Kidney epithelial cell (primary cell): ENCODE measurements at places on chromosomes 11 and 22. TPM values are rescaled to one million over a fixed set of nuclear protein-coding genes. Genes with fewer than 3 reads are reported as not detected.

DNA sequence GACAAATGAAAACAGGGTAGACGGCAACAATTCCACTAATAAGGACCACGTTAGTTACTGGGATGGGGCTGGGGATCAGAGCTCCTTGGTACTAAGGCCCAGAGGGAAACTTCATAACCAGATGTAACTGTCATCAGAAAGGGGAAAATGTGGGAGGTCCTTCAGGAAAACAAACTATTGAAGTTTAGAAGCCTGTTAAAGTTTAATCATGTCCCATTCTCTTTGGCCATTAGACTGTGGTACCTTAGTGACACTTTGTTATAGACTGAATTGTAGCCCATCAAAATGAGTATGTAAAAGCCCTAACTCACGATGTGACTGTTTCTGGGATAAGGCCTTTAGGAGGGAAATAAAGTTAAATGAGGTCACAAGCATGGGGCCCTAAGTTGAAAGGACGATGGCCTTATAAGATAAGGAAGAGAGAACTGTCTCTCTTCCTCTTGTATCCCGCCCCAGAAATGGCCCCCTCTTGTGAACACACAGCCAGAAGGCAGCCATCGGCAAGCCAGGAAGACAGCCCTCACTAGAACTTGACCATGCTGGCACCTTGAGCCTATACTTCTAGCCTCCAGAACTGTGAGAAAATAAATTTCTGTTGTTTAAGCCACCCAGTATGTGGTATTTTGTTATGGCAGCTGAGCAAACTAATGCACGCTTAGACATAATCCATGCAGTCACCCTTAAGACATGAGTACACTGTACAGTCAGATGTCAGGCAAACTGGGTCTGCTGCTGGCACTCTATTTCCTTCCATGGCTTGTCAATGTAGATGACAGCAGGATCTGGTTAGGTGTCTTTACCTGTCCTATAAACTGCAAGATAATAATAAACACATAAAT lies 26.9 kb upstream of the USP47 start:
- no peak for DNase-seq

DNA sequence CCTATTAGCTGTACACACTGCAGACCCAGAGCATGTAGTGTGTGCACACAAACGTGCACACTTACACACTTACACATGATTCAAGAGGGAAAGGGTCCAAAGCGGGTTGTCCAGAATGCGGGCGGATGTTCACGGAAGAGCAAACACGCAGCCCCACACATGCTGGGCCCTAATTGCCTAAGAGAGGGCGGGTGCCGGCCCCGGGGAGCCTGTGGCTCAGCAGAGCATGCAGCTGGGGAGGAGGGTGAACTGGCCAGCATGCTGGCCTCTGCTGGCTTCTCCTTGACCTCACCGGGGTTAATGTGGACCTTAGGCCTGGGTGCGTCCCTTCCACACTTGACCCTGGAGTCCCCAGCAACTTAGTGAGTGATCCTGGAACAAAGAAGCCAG lies 816.3 kb downstream of the BRD1 start:
- no peak for DNase-seq

- DNase-seq: no peak
Measured at GRCh38 chr11:20672575-20672974, 3.2 kb downstream of the NELL1 start.

- no peak for DNase-seq
Measured at GRCh38 chr11:108922241-108922640, 257.4 kb downstream of the DDX10 start.

- no peak for DNase-seq
Measured at GRCh38 chr11:109132539-109132938, 289.5 kb upstream of the C11orf87 start.

DNA sequence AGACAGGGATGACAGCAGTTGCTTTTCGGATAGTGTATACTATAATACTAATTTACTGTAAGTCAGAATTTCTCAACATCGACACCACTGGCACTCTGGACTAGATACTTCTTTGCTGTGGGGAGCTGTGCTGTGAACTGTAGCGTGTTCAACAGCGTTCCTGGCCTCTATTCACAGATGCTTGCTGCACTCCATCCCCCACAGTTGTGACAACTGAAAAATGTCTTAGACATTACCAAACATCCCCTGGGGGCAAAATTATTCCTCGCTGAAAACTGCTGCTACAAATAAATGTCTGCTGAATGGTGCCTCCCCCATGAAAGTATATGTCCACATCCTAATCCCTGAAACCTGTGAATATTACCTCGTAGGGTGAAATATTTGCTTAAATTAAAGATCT lies 7.5 kb upstream of the SLC15A3 start:
- no peak for DNase-seq

DNA sequence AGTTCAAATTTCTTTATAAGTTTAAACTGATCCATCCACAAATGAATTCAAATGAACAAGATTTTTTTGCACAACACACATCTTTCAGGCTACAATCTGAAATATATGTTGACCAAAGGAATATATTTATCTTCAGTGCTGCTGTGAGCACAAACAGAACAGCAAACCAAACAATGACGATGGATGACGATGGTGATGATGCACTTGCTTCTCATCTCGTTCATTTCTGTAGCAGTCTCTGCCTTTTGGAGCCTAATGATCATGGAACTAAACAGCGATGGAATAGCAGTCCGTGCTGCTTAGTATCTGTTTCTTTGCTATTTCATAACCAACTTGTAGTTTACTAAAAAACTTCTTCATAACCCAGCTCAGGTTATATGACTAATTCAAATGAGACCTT lies 220.7 kb upstream of the BLID start:
- no peak for DNase-seq

GRCh38 chr11:113553915-113554314 lies 78.7 kb upstream of the DRD2 start:
- no peak for DNase-seq

DNA sequence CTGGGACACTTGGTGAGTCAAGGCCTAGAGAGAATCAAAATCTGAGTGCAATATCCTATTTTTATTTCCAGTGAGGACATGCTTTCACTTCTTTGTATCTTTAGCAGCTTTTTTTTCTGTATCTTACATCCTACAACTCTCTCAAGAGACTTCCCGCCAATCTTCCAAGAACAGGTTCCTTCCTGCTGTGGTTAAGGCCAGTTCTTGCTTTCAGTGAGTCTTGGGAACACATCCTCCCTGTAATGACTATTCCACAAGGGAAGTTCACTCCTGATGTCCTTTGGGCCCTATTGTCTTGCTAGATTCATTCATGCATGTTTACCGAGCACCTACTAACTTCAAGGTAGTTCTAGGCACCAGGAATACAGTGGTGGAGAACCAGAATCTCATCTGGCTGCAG lies 3.8 kb upstream of the MMP12 start:
- no peak for DNase-seq

DNA sequence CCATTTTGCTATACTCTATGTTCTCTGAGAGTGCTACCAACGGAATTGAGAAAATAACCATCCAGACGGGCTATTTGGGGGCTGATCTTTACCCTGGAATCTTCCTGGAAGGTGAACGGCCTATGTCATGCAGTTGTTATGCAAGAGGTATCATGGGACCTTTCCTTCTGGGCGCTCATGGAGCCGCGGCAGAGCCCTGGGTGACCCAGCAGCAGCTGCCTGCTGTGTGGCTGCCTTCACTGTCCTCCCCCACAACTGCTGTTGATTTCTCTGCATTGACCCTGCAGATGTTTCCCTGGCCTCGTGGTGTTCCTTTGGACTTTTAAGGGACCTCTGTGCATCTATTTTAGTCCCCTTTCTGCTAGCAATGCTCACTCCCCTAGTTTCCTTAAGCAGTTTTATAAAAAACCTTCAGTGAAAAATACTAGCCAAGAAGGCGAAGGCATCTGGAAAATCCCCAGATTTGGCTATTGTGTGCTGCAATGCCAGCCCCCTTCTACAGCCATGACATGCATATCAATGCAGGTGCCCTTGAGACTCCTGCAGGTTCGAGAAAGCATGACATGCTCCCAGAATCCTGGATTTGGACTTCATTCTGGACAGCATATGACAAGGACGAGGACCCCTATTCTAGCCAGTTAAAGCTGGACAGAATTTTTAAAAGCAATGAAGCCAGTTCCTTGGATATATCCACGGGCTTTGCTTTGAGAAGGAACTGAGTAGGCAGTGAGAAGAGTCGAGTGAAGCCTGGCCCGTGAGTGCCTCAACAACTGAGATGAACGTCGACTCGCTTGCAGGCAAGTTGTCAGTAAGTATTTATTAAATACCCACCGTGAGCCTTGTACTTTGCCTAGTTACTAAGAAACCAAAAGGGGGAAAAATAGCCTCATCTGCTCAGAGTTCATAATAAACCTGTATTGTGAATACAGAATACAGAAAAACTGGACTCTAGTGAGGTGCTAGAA lies at the start of gene SLC25A18:
SLC25A18 (plus strand) TSS at position 593 of the 965 bp plus-strand sequence. CDS start 16,447 bp downstream, outside the sequence.
- no peak for DNase-seq

DNA sequence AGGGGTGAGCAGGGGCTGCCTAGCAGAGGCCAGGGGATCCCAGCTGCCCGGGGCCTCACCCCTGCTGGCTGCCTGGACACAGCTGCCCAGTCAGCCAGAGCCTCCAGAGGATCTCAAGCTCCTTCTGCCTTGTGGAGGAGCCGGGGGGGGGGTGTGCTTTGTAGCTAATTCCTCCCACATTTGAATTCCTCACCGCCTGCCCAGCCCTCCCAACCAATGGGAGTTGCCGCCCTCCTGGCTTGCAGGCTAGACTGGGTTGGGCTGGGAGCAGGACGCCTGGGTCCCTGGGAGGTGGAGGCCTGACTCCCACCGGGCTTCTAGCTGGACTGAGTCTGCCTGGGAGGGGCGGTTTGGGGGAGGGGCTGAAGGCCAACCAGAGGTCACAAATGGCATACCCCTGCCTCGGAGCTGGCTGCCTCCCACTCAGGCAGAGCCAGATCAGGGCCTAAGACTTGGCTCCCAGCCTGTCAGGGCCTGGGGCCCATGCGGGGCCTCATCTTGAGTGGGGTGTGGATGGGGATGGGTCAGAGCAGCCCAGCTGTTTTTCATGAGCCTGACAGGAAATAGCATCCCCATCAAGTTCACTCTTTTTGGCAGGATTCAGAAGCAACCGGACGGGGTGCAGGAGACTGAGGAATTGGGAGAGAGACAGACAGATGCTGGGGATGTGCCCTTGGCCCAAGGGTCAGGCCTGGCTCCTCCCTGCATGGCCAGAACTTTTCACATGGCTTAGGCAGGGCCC lies 29.2 kb upstream of the PDE2A start:
- no peak for DNase-seq

DNA sequence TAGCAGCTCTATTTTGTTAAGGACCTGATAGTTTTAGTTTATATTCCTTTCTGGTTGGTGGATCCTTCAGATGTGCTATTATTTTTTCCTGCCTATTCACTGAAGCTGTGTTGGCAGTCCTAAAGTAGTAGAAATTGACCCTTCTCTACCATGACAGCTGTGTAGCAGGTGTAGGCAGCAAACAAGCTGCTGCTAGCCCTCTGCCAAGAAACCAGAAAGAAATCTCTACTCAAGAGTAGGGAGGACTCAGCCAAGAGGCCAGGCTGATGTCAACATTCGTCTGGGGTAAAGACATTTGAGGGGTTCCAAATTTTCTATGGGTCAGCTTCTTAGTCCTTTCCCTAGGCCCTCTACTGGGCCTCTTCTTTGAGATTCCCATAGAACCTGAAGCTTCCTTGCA lies 51.2 kb downstream of the CSTF3 start:
- DNase-seq: no peak

- DNase-seq: no peak
Measured at GRCh38 chr11:8886322-8886721, 24.7 kb upstream of the AKIP1 start.

The TRIM64 gene
- not detected in 2 replicates for total RNA-seq

The INS gene
- not detected in 2 replicates for total RNA-seq

The ARHGAP20 gene
- total RNA-seq: 0.14 and 0.17 TPM in 2 replicates
